ENCODE measurements at places on chromosomes 2 and 18.
A peak's percentile ranks its signal among the peaks of the same experiment; 100 is the strongest.

- DNase-seq: no peak
Measured at GRCh38 chr2:157785866-157786662, 90.1 kb downstream of the ACVR1 start.

DNA sequence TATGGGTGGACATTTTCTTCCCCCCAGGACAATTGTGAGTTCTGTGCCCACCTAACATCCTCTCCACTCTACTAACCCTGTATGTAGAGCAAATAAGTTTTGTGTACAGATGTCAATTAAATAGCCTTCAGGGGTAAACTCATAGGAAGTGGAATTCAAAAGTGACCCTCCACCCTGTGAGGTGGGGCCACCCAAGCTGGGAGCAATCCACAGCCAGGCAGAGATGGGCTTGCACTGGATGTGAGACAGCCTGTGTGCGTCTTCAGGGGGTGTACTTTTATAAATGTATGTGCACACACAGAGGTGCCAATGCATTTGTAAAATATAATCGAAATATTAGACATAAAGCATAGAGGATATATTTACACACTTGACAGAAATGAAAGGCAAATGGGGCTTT is 33.1 kb upstream of the ATP6V1B1 start:
- no peak for DNase-seq

DNA sequence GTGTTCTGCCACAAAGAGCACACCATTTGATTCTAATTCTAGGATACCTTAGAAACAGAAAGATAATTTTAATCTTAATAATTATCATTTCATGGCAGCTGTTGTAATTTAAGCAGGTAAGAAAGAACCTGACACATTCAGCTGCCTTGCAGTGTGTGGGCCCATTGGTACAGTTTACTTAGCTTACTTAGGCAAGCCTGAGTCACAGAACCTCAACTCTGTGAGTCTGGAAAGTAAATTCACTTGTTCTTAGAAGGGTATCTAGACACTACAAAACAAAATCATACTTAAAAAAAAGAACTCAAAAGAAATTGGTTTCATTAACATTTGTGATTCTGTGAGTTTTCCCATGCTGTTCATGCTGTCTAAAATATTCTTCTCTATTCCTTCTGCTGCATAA is 956.3 kb upstream of the SLC39A10 start:
- DNase-seq: no peak

DNA sequence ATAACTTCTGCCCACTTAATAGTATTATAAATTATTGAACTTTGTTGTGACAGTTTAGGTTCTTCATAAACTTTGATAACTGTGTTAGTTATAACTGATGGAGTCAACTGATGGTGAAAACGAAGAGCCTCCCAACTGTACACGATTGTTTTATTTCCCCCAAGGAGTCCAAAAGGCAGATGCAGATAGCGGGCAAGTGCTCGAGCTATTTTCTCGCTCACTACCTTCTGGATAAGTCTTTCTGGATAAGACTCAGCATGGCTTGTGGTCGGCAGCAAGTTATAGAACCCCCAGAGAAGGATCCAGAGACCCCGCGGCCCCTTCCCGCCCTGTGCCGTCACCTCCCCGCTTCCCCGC is 517 bp downstream of the GCFC2 start:
- peak; percentile 2 for DNase-seq

DNA sequence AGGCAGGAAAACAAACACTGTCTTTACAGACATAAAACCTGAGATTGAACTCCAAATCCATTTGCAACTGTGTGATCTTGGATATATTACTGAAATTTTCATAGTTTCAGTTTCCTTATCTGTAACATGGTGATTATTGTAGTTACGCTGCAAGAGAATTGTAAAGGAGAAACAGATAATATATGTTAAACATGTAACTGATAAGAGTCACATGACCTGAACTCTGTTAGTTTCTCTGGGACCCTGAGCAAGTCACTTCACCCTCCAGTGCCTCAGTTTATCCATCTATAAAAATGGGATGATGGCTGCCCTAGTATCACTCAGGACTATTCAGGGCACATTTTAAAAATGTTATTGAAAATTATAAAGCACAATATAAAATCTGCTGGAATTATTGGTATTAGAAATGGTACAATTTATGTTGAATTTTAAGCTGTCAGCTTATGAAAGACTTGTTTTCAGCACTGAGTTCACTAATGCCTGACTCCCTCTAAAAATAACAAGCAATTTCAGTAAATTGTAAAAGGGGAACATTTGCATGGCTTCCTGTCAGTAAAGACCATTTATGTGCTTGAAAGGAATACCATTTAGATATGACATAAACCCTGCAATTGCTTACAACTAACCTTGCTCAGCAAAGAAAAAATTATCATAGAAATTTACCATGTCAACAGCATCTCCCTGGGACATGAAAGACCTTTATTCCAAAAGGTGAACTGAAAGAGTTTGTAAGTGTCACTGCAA is 393.5 kb downstream of the RAD51AP2 start:
- DNase-seq: no peak

- DNase-seq: no peak
Measured at GRCh38 chr2:239883326-239884050, 141.7 kb downstream of the NDUFA10 start.

- DNase-seq: no peak
Measured at GRCh38 chr2:178280244-178280852, 86.0 kb downstream of the OSBPL6 start.

- no peak for DNase-seq
Measured at GRCh38 chr2:29847886-29848285, 73.5 kb downstream of the ALK start.

GRCh38 chr2:170076189-170076588 is 101.8 kb upstream of the MYO3B start:
- DNase-seq: no peak

DNA sequence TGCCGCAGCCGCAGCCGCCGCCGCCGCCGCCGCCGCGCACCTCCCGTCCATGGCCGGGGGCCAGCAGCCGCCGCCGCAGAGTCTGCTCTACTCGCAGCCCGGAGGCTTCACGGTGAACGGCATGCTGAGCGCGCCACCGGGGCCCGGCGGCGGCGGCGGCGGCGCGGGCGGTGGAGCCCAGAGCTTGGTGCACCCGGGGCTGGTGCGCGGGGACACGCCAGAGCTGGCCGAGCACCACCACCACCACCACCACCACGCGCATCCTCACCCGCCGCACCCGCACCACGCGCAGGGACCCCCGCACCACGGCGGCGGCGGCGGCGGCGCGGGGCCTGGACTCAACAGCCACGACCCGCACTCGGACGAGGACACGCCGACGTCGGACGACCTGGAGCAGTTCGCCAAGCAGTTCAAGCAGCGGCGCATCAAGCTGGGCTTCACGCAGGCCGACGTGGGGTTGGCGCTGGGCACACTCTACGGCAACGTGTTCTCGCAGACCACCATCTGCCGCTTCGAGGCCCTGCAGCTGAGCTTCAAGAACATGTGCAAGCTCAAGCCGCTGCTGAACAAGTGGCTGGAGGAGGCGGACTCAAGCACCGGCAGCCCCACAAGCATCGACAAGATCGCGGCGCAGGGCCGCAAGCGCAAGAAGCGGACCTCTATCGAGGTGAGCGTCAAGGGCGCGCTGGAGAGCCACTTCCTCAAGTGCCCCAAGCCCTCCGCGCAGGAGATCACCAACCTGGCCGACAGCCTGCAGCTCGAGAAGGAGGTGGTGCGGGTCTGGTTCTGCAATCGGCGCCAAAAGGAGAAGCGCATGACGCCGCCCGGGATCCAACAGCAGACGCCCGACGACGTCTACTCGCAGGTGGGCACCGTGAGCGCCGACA is 2.4 kb downstream of the POU3F3 start:
- no peak for DNase-seq

Data from fibroblast of skin of left biceps (primary cell).